AG09319 (cell line): ENCODE measurements at places on chromosomes 7 and 10.

DNA sequence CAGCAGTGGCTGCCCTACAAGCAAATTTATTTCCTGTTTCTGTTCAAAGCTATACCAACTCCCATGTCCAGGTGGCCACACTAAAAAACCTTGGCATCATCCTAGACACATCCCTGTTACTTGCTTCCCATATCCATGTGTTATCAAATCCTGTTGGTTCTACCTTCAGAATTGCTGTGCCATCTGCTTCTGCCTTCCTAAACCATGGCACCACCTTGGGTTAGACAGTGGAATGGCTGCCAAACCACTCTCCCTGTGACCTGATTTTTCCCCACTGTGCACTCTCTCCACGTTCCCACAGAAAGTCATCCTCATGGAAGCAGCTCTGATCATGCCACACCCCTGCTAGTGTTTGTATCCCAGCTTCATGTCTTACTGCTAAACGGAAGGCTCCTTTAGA, 697.6 kb upstream of the GALNT17 start:
- DNase-seq = no peak

GRCh38 chr7:1345796-1346755, 113.2 kb downstream of the MICALL2 start:
- DNase-seq = no peak

DNA sequence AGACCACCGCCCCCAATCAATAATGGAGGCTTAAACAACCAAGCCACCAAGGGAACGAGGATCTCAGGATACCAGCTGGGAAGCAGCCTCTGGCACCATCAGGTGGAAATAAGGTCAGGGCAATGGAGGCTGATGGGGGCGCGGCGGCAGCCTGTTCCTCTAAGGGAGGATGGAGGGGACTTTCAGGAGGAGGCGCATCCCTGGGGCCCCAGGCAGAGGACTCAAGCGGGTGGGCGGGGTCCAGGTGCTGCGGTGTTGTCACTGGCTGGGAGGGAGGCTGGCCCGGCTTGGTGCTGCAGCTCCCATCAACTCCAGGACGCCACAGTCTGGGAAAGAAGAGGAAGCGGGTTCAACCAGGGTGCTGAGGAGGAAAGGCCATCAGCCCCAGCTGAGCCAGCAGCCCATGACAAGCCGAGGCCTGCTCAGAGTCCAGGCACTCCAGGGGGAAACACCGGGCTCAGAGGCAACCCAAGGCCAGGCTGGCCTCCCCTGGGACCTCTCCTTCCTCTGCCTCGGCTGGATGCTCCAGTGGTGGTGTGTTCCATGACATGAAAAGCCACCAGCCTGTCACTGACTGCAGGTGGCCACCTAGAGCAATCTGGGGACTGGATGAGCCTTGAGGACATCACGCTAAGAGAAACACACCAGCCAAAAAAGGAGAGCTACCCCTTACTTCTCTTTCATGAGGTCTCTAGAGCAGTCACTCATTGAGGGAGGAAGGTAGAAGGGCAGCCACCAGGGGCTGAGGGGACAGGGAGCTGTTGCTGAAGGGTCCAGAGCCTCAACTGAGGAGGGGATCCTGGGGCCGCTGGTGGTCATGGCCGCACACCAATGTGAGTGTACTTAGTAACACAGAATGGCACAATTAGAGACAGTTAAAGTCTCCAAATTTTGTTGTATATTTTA, 4.6 kb downstream of the GIGYF1 start:
- no peak for DNase-seq

DNA sequence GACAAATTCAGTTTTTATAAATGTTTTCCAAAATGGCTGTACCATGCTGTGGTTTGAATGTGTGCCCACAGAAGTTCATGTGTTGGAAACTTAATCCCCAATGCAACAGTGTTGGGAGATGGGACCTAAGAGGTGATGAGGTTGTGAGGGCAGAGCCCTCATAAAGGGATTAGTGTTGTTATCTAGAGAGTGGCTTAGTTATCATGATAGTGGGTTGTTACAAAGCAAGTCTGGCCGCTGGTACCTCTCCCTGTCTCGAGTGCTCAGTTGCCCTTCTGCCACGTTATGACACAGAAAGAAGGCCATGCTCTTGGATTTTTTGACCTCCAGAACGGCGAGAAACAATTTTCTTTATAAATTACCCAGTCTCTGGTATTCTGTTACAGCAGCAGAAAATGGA, 119.0 kb downstream of the BTAF1 start:
- no peak for DNase-seq

GRCh38 chr10:13500201-13500600, 28.6 kb downstream of the BEND7 start:
- DNase-seq = no peak

- DNase-seq = no peak
These were observed 47.4 kb downstream of the KCND2 start for GRCh38 chr7:120320218-120320961.

GRCh38 chr10:27513451-27514191, 9.5 kb downstream of the RAB18 start:
- DNase-seq = no peak

DNA sequence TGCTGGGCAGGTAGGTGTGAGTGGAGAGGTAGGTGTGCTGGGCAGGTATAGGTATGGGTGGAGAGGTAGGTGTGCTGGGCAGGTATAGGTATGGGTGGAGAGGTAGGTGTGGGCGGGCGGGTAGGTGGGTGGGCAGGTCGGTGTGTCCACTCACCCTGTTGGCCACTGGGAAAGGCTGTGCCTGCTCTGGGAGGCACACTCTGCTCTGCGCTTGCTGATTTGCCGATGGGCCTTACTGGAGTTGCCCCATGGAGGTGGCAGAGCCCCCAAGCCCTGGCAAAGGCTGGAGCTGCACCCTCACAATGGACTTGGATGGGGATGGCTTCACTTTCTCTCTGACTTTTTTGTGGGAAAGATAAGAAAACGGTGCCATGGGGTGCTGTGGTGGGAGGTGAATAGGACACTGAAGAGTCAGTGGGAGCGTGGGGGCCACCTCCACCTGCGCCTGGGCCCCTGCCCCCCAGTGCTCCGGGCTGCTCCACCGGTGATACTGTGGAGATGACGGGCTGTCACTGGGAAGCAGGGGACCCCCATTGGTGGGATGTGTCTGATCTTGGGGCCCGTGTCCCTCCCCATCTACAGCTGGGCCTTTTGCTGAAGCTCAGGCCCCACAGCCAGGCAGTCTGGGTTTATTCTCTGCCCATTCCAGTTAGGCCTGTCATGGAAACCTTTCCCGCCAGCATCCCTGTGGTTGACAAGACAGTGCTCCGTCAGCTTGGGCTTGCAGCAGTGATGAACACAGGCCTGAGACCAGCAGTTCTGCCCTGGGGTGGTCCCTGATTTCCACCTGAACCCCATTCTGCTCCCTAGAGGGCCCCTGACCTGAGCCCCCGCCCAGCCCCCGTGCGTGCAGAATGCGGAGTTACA, 75.0 kb downstream of the NKX6-2 start:
- DNase-seq = no peak

DNA sequence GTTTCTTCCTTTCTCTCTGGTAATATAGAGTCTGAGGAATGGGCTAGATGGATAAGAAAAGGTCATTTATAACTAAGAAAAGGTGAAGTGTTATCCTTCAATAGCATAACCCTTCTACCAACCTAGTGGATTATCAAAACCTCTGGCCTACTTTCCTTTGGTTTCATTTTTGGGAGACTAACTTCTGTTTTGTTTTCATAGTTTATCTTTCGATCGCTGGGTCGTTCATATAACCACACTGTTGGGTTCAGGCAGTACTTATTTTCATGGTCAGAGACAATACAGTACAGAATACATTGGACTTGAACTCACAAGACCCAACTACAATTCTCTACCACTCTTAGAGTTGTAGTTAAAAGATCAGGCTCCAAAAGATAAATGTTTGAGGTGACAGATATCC, 86.5 kb downstream of the UBE2H start:
- no peak for DNase-seq

- no peak for DNase-seq
These were observed 382.6 kb upstream of the SHH start for GRCh38 chr7:156194813-156195212.

GRCh38 chr10:13673156-13673555, 86.4 kb downstream of the PRPF18 start:
- peak; percentile 4 for DNase-seq

- no peak for DNase-seq
These were observed 1199.4 kb downstream of the SORCS1 start for GRCh38 chr10:105965141-105965540.

- no peak for DNase-seq
These were observed 20.1 kb downstream of the UPP1 start for GRCh38 chr7:48108959-48109847.

DNA sequence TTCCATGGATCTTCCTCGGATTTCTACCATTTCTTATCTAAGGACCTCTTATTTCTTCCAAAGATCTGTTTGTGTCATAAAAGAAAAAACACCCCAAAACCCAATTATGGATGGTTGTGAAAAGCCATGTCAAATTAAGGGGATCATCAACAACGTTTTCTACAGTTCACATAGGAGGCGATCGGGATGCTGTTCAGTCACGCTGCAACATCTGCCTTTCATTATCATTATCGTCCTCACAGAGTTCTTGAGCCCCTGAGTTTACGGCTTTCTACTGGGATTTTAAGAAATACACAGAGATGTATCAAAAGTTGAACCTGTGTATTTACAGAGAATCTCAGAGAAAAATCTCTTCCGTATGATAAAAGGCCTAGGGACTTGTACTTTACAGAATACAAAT, 101.4 kb downstream of the GRM8 start:
- no peak for DNase-seq

DNA sequence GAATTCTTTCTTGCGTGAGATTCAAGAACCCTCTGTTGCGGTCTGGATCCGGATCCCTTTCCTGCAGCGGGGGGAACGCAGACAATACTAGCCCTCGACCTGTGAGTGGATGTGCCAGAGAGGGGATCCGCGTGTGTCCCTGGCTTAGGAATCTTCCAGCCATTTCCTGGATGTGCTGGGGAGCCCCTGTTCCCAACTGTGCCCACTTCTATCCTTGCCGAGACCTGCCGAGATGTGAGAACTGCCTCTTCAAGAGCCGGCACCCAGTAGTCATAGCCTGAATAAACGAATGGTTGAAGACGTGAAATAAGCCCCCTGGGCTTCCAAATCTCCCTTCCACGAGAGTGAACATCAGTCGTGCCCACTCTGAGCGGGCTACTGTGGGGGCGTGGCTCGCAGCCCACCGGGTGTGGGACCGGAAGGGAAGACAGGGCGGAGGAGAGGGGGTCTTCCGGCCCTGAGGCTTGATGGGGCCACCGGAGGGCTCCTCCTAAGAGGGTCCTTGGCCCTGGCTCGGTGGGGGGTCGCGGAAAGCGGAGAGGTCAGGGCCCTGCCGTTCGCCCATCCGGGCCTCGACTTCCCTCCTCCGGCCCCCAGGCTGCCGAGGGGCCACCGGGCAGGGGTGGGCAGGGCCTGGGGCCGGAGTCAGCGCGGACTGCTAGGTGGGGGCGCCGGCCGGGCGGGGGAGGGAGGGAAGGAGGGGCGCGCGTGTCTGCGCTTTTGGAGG, 1.3 kb upstream of the CCDC136 start:
- DNase-seq = no peak

DNA sequence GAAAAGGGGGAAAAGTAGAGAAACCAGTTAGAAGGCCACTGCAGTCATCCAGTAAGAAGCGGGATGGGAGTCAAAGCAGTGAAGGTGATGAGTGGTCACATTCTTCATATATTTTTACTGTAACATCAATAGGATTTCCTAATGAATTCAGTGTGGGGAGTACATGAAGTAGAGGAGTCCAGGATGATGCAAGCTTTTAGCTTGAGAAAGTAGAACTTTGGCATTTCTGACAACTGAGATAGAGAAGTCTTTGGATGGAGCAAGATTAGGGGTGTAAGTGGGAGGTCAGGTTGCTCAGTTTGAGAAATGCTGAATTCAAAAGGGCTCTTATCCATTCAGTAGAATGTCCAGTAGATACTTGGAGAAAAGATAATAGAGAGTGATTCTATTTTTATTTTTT, 264.1 kb upstream of the DGKB start:
- no peak for DNase-seq
